ENCODE measurements at places on chromosomes 5 and 9. TPM values are rescaled to one million over a fixed set of nuclear protein-coding genes. Genes with fewer than 3 reads are reported as not detected.
A peak's percentile ranks its signal among the peaks of the same experiment; 100 is the strongest.

DNA sequence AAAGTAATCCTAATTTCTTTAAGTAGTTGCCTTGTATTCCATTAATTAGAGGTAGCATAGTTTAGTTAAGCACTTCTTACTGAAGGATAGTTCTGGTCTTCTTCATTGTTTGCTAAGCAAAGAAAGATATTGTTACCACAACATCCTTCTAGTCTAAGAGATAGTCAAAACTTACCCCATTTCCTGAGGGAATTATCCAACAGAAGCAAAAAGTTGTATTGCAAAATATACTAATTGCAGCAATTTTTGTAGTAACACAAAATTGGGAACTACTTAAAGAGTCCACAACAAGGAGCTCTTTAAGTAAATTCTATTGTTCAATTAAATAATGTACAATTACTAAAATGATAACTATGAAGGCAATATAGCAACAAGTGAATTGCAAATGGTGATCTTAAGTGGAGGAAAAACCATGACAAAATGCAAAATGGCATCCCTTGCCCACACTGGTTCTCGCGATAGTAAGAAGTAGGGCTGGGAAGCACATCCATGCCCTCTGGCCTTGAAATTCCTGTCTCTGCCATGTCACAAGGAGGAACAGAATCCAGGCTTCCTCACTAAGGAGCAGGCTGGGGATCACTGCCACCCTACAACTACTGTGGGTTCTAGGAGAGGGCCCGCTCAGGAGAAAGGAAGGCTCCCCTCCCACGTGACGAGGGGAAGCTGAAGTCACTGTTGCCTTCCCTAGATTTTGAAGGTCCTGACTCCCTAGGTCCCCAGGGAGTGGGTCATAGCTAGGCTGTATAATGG is 23.3 kb upstream of the MEGF9 start:
- no peak for DNase-seq

DNA sequence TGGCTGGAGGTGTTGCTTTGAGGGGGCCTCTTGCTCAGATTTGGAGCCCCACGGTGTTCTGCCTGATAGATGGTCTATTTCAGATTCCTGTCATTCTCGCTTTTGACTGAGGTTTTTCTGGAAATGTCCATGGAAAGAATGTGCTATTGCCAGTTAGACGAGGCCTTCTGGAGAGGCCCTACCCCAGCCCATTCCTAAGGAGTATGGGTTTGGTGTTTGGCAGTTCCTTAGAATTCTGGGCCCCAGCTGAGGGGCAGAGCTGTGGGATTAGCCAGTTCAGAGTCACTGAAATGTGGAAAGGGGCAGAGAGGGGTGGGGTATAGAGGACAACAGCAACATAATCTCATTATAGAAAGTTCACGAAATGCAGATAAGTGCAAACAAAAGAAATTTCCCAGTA is 50.5 kb downstream of the GALNT10 start:
- DNase-seq = no peak

GRCh38 chr9:135885100-135885853 is 22.1 kb downstream of the CAMSAP1 start:
- peak; percentile 29 for DNase-seq

Gene NMUR2
- total RNA-seq = not detected

DNA sequence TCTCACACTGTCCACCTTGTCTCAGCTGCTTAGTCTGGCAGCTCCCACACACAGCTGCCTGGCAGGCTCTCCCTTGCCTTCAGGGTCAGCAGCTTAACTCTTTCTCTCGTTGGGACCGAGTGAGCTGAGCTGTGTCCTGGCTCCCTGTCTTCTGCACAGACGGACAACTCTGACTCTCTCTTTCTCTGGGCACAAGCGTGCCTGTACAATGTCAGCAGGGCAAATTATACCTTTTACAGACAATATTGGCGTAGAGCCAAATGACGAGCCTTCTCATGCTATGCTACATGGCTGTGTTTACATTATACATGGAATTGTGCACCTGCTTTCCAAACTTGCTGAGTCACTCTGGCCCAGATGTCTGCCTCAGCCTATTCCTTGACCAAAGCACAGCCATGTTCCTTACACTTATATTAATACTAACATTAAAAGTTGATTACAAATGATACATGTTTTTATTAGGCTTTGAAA is 188.6 kb downstream of the CYLC2 start:
- no peak for DNase-seq

- no peak for DNase-seq
Observed at GRCh38 chr9:6356904-6357303, 28.7 kb downstream of the TPD52L3 start.

Gene SNCAIP
- total RNA-seq = 19.0 TPM
